ENCODE measurements at places on chromosomes 4 and X.

DNA sequence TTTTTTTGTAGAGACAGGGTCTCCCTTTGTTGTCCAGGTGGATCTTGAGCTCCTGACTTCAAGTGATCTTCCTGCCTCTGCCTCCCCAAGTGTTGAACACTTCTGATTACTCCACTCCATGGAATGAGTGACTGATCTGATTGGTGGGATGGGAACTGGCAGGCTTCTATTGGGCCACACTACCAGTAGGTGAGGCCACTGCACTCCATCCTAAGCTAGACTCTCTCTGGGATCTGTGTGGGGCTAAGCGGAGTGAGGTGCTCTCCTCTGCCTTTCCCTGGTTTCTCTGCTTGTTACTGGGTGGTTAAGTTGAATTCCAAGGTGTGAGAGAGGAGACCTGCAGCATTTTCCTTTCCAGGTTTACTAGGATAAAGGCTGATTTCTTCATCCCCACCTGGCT, 58.7 kb downstream of the ENOPH1 start:
- DNase-seq: no peak

DNA sequence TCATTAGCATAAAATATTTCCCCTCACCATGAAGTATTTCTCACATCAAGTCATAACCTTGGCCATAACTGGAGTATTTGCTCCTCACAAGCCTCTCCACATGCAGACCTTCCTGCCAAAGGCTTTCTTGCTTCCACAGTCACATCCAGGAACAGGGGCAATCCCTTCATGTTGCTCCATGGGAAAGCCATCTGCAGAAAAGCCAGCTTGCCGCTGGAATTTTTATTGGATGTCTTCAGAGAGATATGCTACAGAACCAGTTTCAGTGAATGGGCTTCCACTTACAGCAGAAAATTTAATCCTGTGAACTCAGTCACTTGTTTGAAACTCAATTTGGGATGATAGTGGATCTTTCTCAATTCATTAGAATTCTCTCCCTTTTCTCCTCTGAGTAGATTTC, 3.2 kb upstream of the CDKN2AIP start:
- no peak for DNase-seq

- DNase-seq: no peak
Measured at GRCh38 chrX:110536816-110537215, 178.2 kb downstream of the RTL9 start.

- no peak for DNase-seq
Measured at GRCh38 chrX:134773041-134773440, 114.8 kb upstream of the PLAC1 start.

GRCh38 chrX:53682885-53683555, 3.5 kb downstream of the HUWE1 start:
- no peak for DNase-seq

DNA sequence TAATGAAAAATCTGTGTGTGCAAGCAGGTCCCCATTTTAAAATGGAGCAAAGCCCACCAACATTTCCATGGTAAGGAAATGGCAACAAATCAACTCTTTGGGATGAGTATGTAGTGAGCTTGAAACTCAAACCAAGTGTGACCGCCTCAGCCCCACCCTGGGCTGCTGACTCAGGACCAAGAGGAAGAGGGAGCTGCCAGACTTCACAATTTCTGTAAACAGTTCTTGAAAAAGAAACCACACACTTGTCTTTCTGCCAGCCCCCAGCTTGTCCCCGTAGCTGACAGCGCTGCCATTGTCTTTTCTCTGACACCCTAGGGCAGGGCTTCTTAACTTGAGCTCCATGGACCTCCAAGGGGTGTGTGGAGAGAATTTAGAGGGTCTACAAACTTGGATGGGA, 10.3 kb downstream of the RTL5 start:
- DNase-seq: no peak

- DNase-seq: no peak
Measured at GRCh38 chrX:23936180-23936579, 28.4 kb downstream of the CXorf58 start.

GRCh38 chrX:100721328-100721727, 10.6 kb downstream of the SYTL4 start:
- no peak for DNase-seq

DNA sequence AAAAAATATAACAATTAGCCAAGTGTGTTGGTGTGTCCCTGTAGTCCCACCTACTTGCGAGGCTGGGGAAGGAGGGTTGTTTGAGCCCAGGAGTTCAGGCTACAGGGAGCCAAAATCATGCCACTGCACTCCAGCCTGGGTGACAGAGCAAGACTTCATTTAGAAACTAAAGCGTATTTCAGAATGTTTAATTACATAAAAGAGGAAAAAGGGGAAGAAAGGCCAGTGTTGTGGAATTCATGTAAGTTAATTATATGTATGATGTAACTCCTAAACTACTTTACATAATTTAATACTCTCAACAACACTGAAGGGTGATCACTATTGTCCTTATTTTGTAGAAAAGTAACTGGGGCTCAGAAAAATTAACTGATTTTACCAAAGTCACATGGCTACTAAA, 67.2 kb upstream of the HOPX start:
- no peak for DNase-seq

DNA sequence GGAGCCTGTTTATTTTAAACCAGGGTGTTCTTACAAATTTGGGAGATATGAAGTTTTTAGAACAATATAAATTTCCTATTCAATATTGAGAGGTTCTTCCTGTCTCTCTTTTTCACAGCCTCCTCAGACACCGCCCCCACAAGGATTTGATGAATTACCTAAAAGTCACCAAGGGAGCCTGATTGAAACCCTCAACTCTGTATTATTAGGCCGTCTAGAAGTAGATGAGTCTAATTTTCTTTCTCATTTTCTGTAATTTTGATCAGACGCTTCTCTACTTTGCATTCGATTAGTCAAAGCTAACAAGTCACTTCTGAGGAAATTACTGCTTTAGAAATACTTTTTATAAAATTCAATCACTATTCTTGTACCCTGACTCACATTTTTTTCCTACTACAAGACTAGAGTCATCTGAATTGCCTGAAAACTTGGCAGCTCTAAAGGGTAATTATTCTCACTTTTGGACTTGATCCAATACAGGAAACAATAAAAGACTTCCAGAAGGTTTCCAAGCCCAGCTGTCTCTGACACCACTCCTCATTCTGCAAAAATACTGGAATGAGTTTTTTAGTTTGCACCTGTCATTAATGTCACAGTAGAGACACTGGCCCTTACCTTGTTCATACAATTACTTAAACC, 111.2 kb downstream of the ELOVL6 start:
- DNase-seq: no peak

- DNase-seq: no peak
Measured at GRCh38 chr4:40418430-40419230, 83.5 kb downstream of the CHRNA9 start.

GRCh38 chrX:23981711-23982110, 45.3 kb downstream of the KLHL15 start:
- no peak for DNase-seq

DNA sequence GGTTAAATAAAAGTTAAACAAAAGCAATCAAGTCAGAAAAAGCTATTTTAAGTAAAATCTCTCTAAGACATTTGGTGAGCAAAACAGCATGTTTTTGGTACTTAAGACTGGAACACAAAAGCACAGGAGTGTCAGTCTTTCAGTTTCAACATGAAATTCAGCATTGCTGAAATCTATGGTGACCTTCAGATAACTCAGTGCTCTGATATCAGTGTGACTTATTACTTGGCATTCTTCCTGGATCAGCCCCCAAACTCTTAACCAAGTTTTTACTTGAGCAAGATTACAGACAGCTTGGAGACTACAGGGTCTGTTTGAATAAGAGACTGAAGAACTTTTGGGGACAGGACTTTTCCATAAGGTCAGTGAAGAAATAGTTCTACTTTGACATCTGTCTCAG, 437.2 kb downstream of the RAPGEF2 start:
- no peak for DNase-seq

GRCh38 chr4:37685161-37685822, 884 bp downstream of the RELL1 start:
- DNase-seq: no peak

- no peak for DNase-seq
Measured at GRCh38 chr4:109462297-109462696, 28.7 kb downstream of the SEC24B start.

- DNase-seq: no peak
Measured at GRCh38 chr4:15901007-15901406, 37.5 kb downstream of the FGFBP1 start.

- no peak for DNase-seq
Measured at GRCh38 chrX:154142950-154143745, 895 bp upstream of the OPN1LW start.

DNA sequence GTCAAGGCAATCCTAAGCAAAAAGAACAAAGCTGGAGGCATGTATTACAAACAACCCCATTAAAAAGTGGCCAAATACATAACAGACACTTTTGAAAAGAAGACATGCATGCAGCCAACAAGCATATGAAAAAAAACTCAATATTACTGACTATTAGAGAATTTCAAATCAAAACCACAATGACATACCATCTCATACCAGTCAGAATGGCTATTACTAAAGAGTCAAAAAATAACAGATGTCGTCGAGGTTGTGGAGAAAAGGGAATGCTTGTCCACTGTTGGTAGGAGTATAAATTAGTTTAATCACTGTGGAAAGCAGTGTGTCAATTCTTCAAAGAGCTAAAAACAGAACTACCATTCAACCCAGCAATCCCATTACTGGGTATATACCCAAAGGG, 604.6 kb upstream of the GRIA3 start:
- no peak for DNase-seq

DNA sequence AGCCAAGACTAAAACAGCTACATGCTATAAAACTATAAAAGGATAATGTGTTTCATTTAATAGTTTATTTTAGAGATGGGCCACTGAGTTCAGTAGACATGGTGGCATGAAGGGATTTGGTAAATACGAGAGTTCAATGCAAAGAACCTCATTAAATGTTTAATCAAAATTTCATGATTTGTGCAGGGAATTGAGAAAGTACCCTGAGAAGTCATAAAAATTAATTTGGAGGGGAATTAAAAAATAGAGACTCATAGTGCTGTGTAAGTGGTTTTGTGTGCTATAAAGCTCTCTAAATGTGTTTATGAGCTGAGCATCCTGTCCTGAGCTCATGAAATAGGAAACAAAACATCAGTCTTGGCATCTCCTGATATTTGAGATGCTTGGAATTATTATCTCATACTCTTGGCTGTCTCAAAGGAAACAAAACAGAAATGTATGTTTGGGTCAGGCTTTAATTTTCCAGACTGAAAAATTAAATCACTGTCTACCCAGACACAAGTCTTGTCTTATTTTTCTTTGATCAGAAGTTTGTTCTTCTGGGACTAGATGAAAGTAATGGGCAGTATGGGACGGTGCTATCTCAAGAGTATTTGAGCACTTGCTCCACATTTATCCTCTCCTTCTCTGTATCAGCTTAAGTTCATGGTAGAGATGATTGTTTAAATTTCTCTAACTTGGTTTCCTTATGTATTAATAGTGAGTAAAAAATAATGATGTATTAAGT, 38.0 kb upstream of the EMCN start:
- DNase-seq: no peak

GRCh38 chrX:72478351-72478750, 94.3 kb downstream of the HDAC8 start:
- no peak for DNase-seq

GRCh38 chr4:128980816-128981326, 112.5 kb downstream of the SCLT1 start:
- no peak for DNase-seq

GRCh38 chr4:76058888-76059426, 15.6 kb upstream of the ART3 start:
- no peak for DNase-seq

DNA sequence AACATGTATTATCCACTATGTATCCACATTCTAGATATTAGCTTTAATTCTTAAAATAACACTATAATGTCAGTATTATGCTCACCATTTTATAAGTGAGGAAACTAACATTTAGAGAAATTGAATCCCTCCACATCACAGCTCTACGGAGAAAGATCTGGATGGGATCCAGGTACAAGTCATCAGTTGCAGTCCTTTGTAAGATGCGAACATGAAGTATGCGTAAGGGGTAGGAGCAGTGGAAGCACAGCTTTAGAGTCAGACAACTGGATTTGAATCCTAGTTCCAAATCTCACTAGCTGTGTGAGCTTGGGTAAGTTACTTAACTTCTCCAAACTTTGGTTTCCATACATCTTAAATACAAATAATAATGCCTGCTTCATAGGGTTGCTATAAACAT, 162.5 kb downstream of the ATP10D start:
- no peak for DNase-seq

GRCh38 chr4:163548481-163549243, 54.2 kb downstream of the TMA16 start:
- DNase-seq: no peak

DNA sequence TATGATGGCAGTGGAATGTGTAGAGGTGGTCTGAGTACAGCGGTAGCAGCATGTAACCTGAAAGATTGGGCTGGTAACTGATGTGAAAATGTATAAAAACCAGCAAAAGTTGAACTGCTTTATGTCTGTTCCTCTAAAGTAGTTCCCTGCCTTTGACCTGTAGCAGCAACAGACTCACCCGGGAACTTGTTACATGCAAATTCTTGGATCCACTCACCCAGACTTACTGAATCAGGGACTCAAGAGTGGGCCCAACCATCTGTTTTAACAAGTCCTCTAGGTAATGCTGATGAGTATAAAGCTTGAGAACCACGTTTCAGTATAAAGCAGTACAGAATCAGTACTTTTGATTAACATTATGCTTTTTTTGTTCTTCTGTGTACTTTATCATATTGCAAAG, 84.7 kb downstream of the RAP1GDS1 start:
- no peak for DNase-seq

- peak; percentile 56 for DNase-seq
Measured at GRCh38 chr4:37324546-37324945, 80.0 kb downstream of the NWD2 start.

DNA sequence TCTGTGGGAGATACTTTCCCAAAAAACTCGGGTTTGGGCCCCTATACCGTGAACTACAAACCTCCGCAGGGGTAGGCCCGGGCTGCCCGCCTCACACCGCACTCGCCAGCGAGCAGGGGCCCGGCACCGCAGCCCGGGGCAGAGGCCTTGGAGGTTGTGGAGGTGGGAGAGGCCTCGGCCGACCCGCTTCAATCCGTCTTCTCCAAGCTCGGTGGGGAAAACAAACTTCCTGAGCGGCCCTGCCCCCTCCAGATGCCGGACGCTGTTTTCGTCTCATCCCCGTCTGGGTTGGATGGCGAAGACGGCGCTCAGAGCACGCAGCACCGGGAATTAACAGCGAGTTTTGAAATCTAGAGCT, 442 bp upstream of the MCUB start:
- DNase-seq: no peak

DNA sequence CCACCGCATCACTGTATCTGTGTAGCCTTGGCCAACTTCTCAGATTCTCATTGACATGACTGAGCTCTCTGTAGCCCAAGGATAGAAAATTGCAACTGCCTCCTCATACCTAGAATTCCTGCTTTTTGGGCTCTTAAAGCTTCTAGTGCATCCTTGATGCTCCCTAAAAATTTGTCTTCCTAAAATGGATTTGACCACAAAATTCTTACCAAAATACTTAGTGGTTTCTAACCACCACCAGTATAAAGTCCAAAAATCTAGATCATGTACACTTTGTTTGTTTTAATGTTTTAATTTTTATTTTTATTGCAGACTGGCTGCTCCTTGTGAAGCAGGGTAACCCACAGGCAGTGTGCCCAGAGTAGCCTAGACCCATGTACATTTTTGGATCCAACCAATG, 75.5 kb downstream of the TBC1D9 start:
- no peak for DNase-seq

GRCh38 chrX:133676344-133677122, 261.2 kb upstream of the GPC4 start:
- DNase-seq: no peak

Data from nucleus accumbens (tissue), 56 donors.